ENCODE measurements at places on chromosomes 12 and 14.

DNA sequence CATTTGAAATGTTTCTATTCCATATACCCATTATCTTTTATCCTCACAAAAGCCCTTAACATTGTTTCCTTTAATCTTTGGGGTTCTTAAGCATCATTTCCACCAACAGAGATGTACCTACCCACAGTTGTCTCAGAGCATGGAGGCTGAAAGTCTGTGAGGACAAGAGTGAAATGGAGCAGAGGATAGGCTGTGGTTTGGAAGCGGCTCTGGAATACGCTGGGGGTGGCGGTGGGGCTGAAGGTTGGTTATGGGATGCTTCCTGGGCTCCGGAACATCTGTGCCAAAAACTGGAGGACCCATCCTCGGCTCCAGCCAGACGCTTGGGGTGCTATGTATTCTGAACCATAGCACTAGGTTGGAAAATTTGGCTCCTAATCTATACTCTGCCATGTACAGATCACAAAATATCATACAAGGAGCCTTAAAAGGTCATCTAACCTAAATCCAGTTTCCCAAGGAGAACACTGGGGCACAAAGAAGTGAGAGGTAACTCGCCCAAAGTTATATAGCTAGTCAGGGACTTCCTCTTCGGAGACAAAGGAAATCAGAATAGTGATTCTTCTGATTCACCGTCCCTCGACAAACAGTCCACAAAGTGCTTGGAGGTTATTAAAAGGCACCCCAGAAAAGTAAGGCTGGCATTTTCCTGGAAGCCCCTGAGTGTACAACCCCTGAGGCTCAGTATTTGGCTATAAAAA, 2.5 kb downstream of the PPP1R3E start:
- no peak for DNase-seq

DNA sequence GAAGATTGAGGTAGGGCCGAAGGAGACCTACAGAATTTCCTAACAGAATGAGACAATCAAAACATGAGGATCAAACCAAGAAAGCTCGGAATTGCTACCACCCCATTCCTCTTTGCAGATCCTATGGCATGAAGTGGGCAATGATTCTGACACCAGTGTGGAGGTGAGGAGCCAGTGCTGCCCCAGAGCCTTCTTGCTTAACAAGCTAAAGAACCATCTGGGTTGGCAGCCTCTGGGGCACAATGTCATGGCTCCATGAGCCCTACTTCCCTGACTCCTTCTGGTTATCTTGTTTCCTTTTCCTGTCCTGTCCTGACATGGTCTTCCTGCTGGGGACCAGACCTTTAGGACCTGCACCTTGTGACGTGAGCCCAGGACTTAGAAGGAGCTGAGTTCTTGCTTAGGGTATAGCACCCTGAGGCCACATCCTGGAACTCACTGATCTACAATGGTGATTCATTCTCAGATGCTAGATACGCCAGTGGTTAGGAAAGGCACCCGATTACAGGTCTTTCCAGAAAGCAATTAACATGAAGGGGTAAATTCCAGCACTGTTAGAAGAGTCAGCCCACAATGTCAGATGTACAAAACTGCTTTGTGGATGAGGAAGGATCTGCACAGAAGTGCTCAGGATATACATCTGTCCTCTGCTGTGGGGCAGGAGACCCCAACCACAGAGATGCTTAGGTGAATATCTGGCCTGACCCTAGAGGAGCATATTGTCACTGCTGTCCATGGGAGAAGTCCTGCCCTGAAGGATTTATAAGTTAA, 324.2 kb downstream of the ZFP36L1 start:
- DNase-seq: peak; percentile 44

GRCh38 chr14:93977790-93978581, 1.6 kb upstream of the ASB2 start:
- DNase-seq: no peak

DNA sequence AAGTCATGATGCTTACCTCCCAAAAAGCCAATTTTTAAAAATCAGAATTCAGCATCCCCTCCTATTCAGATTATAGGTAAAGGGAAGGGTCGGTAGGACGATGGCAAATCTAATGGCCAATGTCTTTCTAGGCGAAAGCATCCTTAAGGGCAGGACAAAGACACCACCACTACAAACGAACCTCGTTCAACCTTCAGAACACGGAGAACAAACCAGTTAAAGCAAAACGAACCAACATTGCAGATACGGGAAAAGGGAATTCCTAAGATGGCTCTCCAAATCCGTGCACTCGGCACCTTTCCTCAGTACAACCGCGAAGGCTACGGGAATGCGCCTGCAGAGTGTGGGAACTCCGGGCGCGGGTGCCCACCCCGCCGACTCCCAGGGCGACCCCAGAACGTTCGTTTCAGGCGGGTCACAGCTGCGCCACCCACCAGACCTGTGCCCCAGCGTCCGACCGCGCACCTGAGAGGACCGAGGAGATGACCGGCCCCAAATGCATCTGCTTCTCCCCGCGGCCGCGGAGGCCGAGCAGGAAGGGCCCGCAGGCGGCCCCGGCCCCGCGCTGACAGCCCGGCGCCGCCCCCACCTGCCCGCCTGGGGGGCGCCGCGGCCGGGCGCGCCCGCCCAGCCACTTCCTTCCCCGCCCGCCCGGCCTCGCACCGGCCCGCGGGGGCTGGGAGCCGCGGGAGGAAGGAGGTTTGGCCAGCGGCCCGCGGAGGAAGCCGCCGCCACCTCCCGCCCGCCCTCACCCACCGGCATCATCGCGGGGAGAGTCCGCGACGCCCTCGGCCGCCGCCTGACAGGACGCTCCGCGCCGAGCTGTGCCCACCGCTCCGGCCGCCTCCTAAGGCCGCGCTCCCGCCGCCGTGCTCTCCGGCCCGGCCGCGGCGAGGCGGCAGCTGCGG, 578 bp downstream of the PPP1R13B start:
- peak; percentile 41 for DNase-seq

- no peak for DNase-seq
These were observed 49.3 kb downstream of the SLC25A21 start for GRCh38 chr14:37122919-37123639.

DNA sequence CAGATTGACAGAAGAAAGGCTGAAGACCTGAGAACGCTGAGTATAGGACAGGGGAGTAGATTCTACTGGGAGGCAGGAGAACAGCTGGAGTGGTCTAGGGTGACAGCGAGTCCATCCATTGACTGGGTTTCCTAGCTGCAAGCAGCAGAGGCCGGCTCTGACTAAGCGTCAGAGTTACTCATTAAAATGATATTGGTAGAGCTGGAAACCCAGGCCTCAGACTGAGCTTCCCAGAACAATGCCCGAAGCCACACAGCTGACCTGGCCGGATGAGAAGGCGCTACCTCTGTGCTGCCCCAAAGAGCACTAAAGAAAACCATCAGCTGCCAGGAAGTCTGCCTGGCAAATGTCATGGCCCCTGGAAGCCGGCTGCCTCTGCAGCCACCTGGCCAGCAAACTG, 78.5 kb upstream of the FZD10 start:
- no peak for DNase-seq
